ENCODE measurements at places on chromosomes 7 and 10.

DNA sequence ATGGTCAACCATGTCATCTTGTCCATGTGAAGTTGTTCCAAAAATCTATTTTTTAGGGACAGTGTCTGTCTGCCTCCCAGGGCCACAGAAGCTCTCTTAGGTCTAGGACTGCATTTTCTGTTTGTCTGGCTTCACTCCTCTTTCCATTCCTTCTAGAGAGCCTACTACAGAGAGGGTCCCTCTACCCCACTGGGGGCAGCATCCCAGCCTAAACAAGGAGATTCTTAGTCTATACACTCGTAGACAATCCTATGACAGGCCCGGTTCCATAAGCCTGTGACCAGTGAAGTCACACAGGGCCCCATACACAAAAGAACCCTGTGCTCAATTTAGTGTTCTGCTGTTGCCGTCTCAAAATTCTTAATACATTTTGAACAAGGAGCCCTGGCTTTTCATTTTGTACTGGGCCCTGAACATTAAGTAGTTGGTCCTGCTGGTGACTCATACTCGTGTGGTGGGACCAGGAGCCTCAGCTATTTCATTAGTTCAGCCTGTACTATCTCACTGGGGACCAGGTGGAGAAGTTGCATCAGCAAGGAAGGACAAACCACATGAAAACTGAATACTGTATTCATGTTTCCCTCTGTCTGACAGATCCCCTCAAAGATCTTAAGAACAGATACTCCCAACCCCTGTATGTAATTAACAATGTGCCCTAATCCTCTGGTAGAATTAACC is 23.5 kb upstream of the FAM180A start:
- no peak for DNase-seq

- DNase-seq: peak; percentile 33
Measured at GRCh38 chr7:6271694-6272440, 557 bp downstream of the CYTH3 start.

GRCh38 chr7:91657483-91658071 is 222.9 kb downstream of the MTERF1 start:
- DNase-seq: no peak

- peak; percentile 93 for DNase-seq
Measured at GRCh38 chr7:26515314-26515842, 223.7 kb downstream of the SNX10 start.

DNA sequence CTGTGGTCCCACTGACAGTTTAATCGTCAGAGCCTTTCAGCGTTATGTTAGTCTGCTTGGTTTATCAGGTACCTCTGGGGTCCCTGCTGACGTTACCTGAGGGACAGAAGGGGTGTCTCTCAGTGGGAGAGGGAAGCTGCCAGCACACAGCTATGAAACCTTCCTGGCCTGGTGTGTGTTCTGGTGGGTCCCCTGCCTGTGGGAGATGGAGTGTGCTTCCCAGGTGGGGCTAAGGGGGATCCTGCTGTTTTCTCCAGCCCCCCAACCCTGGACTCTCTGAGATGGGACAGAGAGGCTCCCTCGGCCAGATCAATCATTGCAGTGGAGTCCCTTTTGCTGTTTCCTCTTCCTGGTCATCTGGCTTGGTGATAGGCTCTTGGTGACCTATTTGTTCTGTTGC is 308.8 kb downstream of the TNS3 start:
- no peak for DNase-seq

DNA sequence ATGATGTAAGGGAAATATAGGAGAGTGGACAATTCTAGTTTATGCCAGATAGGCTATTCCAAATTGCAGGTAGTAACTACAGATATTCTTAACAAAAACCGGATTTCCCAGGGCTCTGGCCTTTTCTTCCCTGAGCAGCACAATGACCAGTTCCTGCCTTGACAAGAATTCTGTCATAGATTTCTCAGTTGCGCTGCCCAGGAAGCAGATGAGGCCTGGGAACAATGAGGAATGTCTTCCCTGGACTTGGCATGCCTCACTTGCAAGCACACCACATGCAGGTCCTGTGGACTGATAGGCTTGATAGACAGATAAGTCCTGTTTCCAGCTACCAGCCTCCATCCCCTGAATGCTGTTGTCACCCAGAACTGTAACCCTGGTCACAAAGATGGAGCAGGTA is 174.5 kb upstream of the PRSS58 start:
- DNase-seq: no peak

- DNase-seq: no peak
Measured at GRCh38 chr10:66917104-66917503, 8.7 kb upstream of the LRRTM3 start.

DNA sequence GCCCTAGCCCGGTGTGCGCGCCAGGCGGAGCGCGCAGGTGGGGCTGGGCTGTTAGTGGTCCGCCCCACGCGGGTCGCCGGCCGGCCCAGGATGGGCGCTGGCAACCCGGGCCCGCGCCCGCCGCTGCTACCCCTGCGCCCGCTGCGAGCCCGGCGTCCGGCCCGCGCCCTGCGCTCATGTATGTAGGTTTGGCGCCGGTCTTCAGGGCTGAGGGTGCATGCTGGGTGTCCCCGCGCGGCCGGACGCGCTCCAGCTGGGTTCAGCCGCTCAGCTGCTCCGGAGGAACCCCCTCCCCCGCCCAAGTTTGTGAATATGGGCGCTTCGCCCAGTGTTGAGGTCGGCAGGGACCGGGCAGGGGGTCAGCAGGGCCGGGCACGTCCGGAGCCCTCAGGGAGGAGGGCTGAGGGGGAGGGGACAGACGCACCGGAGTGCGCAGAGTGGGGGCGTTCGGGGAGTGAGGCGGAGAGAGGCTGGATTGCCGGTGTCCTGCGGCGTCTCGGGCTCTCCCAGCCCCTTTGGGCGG is 559 bp downstream of the VWC2 start:
- DNase-seq: no peak

GRCh38 chr10:16314259-16314658 is 122.6 kb upstream of the PTER start:
- DNase-seq: no peak

DNA sequence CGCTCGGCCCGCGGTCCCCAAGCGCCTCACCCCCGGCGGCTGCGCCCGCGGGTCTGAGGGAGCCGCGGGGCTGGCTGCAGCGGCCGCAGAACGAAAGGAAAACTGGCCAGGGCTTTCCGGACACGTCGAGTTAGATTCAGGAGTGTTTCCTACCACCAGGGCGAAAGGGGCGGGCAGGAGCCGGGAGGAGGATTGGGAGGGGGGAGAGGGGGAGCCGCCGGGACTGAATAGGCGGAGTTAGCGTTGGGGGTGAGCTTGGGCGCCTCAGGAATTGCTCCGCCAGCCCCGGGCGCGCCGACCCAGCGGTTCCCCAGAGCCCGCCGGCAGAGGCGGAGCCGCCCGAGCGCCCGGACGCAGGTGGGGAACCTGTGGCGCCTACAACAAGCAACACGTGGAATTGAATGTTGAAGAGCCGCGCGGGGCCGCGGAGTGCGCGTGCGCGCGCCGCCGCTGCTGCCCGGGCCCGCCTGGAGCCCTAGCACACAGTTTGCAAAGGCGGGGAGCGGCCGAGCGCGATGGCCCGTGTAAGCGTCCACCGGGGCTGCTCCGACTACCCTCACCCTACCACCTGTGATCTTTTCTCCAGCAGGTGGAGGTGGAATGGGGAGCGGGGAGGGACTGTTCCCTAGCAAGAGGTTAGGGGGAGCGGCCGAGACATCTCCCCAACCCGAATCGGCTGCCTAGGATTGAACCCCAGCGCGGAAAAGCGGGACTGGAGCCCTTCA is at the start of gene CADPS2:
Gene CADPS2 (minus strand): TSS at position 104 of the 725 bp plus-strand sequence. CDS start 123 bp downstream, outside the sequence.
- peak; percentile 98 for DNase-seq

All from NCI-H1092 treated with DMSO at 0.1 percent for 48 hours (cell line).